ENCODE measurements at places on chromosomes 16 and 17.

DNA sequence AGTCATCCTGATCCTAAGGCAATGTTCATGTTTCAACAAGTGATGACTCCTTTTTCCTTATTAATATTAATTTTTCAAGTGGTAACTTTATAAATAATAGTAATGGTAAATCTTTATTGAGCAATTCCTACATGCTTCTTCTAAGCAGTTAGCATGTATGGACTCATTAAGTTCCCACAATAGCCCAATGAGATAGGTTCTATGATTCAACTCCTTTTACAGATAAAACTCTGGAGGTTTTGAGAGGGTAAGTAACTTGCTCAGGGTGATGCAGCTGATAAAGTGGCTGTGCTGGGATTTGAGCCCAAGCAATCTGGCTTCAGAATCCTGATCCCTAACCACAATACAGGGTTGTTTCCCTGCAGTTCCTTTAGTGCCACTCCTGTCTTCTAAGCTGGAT, 25.3 kb downstream of the SLC47A1 start:
- DNase-seq, result no peak

- DNase-seq, result no peak
Measured at GRCh38 chr16:76389126-76389525, 111.9 kb downstream of the CNTNAP4 start.

GRCh38 chr17:82438401-82439193, 12.0 kb downstream of the CYBC1 start:
- no peak for DNase-seq

DNA sequence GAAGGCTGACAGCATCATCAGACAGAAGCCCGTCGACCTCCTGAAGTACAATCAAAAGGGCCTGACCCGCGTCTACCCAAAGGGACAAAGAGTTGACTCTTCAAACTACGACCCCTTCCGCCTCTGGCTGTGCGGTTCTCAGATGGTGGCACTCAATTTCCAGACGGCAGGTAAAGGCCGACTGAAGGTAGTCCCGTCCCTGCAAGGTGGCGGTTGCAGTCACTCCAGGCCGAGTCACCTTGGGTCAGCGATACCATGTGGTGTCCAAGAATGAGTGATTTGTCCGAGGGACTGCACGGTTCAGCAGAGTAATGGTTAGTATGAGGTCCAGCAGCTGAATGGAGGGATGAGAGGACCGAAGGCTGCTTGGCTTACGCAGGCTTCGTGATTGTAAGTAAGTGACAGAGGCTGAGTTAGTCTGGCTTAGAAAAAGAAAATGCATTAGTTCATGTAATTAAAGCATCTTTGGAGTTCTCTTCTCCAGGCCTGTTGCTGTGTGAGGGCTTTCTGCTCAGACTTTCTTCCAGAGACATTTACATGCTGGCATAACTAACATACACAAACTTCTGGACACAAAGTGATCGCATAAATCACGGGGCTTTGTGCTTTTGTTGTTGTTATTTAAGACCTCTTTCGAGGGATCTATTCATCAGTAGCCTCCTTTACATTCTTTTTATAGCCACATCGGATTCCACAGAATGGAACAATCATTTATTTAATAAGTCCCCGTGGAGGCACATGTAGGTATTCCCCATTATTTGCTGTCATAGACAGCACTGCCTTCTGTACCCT, 74.9 kb downstream of the SDR42E1 start:
- no peak for DNase-seq

DNA sequence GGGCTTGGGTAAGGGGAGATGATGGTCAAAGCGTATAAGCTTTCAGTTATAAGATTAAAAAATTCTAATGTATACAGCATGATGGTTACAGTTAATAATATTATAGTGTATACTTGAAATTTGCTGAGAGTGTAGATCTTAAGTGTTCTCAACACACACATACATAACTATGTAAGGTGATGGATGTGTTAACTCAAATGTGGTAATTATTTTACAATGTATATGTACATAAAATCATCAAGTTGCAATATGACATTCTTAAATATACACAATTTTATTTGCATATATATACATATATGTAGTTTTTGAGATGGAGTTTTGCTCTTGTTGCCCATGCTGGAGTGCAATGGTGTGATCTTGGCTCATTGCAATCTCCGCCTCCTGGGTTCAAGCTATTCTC, 7.2 kb downstream of the ZKSCAN2 start:
- DNase-seq, result no peak

- no peak for DNase-seq
Measured at GRCh38 chr16:76862901-76863300, 328.1 kb upstream of the MON1B start.

DNA sequence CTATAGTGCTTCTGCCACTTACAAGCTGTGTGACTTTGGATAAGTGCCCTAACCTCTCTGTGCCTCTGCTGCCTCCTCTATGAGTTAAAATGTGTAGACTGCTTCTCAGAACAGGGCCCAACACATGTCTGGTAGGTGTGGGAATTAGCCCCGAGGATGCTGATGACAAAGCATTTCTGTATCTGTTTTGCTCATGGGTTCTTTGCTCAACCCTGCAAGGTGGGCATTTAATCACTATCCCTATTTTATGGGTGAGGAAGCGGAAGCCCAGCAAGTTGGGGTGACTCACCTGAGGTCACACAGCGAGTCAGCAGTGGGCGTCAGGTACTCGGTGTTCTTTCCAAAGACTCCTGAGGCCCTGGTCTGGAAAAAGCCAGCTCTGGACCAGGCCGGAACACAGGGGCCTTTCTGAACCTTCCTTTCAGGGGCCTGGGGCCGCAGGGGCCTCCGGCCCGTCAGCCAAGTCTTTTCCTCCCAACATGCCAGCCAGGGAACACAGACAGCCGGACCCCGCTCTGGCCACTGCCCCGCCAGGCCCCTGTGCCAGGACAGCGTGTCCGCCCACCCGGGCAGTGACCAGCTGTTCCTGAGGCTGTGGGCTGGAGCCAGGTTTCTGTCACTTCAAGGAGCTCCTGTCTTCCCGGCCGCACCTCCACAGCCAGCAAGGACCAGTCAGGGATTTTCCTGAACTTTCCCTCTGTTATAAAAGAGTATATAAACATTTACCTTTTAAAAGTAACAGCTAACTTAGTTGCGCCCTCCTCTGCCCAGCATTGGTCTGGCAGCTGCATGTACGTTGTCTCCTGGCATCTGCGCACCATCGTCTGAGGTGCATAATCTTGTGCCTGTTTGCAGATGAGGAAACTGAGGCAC, 62.5 kb downstream of the SREBF1 start:
- no peak for DNase-seq

DNA sequence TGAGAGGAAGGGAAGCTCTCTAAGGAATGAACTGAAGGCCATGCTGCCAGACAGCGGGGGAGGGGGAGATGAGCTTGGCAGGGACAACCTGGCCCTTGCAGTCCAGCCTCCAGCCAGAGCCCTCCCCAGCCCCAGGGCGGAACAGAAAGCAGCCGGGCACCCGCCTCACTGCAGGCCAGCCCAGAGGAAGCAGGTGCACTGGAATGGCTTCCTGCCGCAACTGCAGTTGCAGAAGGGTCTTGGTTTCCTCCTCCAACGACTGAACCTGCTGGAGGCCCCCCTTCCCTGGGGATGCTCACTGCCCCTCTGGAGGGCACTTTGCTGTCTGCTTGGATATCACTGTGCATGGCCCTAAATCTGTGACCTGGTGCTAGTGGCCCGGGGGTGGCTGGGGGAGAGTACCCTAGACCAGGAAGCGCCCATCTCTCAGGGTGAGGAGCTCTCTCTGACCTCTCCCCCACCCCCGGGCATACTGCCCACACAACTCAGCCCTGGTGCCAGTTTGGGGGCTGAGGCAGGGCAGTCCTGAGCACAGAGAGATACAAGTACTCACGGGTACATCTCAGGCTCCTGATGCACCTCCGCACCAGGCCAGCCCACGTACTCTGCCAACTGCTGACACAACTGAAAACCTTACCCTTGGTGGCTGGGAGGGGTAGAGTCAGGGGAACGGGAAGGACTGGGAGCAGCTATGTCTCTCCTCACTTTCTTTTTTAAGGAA, 41.1 kb downstream of the MYO18A start:
- no peak for DNase-seq

DNA sequence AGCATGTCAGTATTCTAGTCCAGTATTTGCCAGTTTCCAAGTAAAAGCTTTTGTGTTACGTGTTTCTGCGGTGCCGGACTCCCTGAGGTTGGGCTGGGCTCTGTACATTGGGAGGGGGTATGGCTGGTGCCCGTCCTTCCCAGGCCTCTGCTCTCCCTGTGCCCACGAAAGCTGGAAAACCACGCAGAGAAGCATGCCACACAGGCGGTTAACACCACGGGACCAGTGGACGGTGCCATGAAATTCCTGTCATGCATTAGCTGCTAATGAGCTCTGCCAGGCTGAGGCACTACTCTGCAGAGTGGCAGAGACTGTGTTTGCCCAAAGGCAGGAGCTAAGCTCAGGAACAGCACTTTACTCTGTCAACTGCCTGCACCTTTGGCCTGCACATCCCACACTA, 8.1 kb downstream of the SMIM5 start:
- no peak for DNase-seq

- DNase-seq, result peak; percentile 40
Measured at GRCh38 chr17:38881600-38882191, 11.8 kb downstream of the LASP1 start.

GRCh38 chr17:61209525-61209924, 190.1 kb upstream of the TBX2 start:
- no peak for DNase-seq

GRCh38 chr16:22300427-22301071, 3.3 kb downstream of the POLR3E start:
- DNase-seq, result peak; percentile 78

DNA sequence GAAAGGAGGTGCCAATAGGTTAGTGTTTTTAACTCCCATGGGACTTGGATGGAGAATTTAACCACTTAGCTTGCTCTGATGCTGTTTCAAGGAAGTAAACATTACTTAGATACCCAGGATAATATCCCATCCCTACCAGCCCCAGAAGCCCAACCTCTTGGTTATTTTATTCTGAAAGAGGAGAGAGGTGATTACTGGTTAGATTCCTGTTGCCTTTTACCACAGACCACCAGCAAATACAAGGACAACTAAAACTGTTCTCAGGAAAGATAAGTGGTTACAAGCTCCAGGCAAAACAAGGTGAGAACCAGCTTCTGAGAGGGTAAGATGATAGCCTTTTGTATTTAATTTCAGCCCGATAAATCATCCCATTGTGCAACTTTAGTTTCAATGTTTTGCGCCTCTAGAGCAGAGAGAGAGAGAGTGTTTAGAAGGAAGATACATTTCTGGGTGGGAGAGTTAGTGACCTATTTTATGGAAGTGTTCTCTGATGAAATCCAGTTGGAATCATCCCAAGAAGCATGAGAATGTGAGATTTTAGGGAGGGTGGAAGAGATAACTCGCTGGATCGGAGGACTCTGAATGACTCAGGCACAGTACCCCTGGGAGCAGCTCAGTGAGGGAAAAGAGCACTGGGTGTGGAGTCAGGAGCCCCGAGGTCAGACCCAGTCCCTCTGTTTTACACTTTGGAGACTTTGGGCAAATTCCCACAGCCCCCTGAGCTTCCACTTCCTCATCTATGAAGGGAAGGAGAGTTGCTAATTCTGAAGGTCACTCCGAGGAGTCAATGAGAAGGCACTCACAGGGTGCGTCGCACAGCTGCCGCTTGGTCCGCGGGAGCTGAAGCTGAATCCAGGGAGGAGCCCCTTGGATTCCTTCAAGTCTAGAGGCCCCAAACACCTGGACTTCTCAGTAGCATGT, 12.1 kb downstream of the GLP2R start:
- DNase-seq, result peak; percentile 84

- no peak for DNase-seq
Measured at GRCh38 chr17:63447471-63448009, 1.4 kb upstream of the CYB561 start.

GRCh38 chr17:13395862-13396261, 205.9 kb downstream of the HS3ST3A1 start:
- peak; percentile 79 for DNase-seq

GRCh38 chr16:78464833-78465232, 365.4 kb downstream of the WWOX start:
- DNase-seq, result no peak

- DNase-seq, result no peak
Measured at GRCh38 chr17:32806646-32807045, 70.3 kb downstream of the MYO1D start.

DNA sequence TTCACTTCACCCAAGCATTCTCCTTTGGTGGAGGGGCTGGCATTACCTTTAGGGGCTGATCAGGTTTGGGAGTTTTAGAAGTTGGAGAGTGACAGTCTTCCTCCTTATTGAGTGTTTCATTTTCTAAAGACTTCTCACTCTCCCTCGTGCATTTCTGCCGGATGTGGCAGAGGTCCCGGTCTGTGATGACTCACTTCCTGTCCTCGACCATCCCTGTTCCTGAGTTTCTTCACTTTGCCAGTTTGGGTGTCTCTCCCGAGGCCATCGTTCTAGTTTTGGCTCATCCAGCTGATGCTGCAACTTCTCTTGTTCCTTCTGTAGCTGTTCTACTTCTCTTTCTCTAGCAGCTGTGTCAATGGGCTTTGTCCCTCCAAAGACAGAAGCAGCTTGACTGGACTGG, 104.3 kb downstream of the PHKB start:
- peak; percentile 67 for DNase-seq

DNA sequence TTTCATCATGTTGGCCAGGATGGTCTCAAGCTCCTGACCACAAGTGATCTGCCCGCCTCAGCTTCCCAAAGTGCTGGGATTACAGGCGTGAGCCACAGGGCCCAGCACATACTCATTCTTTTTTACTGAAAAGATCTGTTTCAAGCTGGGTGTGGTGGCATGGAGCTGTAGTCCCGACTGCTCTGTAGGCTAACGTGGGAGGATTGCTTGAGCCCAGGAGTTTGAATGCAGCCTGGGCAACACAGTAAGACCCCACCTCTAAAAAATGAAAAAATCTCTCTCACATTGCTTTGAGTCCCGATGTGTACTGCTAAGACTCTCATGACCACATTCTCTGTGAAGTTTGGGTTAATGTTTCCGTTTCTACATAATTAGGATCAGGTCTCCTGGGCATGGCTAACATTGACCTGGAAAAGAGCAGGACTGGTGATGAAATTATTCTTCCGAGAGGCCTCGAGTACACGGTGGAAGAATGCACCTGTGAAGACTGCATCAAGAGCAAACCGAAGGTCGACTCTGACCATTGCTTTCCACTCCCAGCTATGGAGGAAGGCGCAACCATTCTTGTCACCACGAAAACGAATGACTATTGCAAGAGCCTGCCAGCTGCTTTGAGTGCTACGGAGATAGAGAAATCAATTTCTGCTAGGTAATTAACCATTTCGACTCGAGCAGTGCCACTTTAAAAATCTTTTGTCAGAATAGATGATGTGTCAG, 2.3 kb downstream of the TNFRSF17 start:
- no peak for DNase-seq
